ENCODE measurements at places on chromosomes 4 and X. TPM values are rescaled to one million over a fixed set of nuclear protein-coding genes. Genes with fewer than 3 reads are reported as not detected.

Gene PITX2
- not detected for total RNA-seq

DNA sequence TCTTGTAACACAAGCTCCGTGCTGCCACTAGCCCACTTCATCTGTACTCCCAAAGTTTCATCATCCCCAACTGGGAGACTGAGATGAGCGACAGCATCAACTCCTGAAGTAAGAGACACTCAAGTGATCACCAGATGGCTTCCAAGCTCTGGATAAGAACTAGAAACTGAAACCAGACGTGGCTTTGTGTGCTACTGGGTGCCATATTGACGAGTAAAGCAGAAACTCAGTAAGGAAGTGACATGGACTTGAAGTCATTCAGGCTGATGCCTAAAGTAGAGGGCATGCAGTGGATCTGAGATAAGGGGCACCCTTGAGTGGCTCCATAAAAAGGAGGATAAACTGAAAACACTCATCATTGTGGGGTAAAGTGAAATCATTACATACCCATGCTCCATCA lies 72.4 kb downstream of the PCYT1B start:
- no peaks in the 10 kb centered on the region for H3K4me1 ChIP-seq
- no peak overlapping the region for H3K4me3 ChIP-seq
- no peaks in the 10 kb centered on the region for H3K27me3 ChIP-seq
- no peak for DNase-seq
- no peaks in the 10 kb centered on the region for H3K36me3 ChIP-seq

DNA sequence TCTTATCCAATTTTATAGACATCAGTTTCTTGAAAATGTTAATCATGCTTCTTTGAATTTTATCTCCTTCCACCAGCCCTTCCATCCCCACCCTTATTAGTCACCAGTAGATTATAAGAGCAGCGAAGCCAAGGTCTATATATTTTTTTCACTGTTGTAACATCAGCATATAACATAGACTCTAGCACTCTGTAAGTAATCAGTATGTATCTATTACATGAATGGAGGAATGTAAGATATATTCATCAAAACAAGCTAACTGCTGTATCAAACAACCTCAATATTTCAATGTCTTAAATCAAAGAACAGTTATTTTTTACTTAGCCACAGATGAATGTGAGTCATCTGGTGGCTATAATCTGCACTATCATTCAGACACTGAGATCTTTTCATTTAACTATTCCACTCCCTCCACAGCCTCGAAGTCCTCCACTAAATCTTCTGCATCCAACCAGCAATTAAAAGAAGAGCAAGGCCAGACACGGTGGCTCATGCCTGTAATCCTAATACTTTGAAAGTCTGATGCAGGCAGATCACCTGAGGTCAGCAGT lies 178.9 kb downstream of the CENPC start:
- H3K36me3 ChIP-seq = no peaks in the 10 kb centered on the region
- no peaks in the 10 kb centered on the region for H3K27me3 ChIP-seq
- H3K27ac ChIP-seq = no peak overlapping the region
- DNase-seq = no peak

GRCh38 chr4:7860600-7861163 lies 79.0 kb downstream of the AFAP1 start:
- no peaks in the 10 kb centered on the region for H3K36me3 ChIP-seq
- no peak overlapping the region for H3K27ac ChIP-seq
- peaks cover 5% of the 10 kb centered on the region for H3K4me1 ChIP-seq
- H3K4me3 ChIP-seq = no peak overlapping the region

Gene OTUD6A
- not detected for total RNA-seq

DNA sequence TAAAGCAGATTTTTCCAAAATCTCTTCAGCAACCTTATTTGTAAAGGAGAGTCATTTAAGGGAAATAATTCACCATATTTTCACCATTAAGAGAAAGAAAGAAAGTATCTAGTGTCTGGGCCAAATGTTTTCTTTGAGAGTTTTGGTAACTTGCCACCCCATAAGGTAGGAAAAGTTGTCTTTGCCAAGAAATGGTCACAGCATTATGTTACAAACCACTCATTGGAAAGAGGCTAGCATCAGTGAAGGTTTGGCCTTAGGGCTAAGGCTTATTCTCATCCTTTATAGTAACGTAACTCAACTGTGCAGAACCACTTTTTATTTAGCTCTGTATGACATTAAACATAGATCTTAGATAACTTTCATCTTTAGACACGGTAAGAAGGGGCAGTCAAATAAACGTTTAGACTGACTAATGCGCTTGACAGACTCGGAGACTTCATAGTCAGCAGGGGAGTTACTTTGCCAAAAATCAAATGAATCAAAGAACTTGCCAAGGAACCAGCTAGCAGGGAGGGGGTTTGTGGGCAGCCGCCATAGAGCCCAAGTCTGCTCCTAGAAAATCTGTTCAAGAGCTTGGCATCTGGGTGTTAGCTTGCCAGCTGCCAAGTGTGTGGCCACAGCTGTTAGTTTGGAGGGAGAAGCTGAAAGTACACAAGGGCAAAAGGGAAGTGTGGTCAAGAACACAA lies 182.8 kb upstream of the GRID2 start:
- H3K36me3 ChIP-seq = no peaks in the 10 kb centered on the region
- no peaks in the 10 kb centered on the region for H3K27me3 ChIP-seq
- H3K4me3 ChIP-seq = no peak overlapping the region

Gene DNAAF6
- not detected for total RNA-seq

DNA sequence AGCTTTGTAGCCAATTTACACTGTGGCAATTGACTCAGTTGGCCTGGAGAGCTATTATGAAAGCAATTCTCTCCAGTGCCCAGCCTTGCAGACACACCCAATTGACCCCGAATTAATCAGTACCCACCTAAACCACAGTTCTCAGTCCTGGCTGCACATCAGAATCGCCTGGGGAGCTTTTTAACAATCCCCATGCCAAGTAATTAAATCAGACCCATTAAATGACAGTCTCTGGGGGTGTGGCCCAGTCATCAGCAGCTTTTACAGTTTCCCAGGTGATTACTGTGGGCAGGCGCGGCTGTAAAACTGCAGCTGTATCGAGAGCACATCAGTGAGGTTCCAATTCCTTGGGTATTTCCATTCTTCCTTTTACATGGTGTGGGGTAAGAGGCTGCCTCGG lies 460.9 kb upstream of the FAT1 start:
- H3K27ac ChIP-seq = no peak overlapping the region
- no peak overlapping the region for H3K4me3 ChIP-seq
- H3K27me3 ChIP-seq = no peaks in the 10 kb centered on the region
- H3K36me3 ChIP-seq = no peaks in the 10 kb centered on the region
- no peaks in the 10 kb centered on the region for H3K4me1 ChIP-seq
- DNase-seq = no peak

Data from upper lobe of left lung (tissue), 6 donors.